Activated T-cell treated with anti-CD3 and anti-CD28 coated beads, Interleukin-2, amount 50 U/mL, for 4 hours (primary cell): ENCODE measurements at places on chromosomes 3 and 15. TPM values are rescaled to one million over a fixed set of nuclear protein-coding genes. Genes with fewer than 3 reads are reported as not detected.

- DNase-seq, result no peak
These were observed 13.3 kb downstream of the VILL start for GRCh38 chr3:38003817-38004414.

DNA sequence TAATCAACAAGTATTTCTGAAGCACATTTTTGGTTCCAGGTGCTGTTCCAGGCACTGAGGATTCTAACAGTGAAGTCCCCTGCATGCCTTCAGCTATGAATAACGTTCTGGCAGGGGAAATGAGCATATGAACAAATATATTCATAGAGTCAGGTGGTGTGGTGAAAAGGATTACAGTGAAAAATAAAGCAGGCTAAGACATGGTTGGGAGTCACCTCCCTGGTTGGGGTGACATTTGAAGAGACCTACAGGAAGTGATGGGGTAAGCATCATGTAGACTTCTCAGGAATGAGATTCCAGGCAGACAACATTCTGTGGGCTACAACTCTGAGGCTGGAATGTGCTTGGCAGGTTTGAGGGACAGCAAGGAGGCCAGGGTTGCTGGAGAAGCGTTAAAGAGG lies 15.0 kb downstream of the FRMD4B start:
- DNase-seq, result no peak

- no peak for DNase-seq
These were observed 38.1 kb upstream of the CHRNB4 start for GRCh38 chr15:78679089-78679511.

- no peak for DNase-seq
These were observed 43.3 kb downstream of the MUC4 start for GRCh38 chr3:195768414-195768813.

- DNase-seq, result no peak
These were observed 95.6 kb downstream of the ECT2 start for GRCh38 chr3:172846103-172846561.

- no peak for DNase-seq
These were observed 114.5 kb upstream of the TNIK start for GRCh38 chr3:171574556-171575240.

DNA sequence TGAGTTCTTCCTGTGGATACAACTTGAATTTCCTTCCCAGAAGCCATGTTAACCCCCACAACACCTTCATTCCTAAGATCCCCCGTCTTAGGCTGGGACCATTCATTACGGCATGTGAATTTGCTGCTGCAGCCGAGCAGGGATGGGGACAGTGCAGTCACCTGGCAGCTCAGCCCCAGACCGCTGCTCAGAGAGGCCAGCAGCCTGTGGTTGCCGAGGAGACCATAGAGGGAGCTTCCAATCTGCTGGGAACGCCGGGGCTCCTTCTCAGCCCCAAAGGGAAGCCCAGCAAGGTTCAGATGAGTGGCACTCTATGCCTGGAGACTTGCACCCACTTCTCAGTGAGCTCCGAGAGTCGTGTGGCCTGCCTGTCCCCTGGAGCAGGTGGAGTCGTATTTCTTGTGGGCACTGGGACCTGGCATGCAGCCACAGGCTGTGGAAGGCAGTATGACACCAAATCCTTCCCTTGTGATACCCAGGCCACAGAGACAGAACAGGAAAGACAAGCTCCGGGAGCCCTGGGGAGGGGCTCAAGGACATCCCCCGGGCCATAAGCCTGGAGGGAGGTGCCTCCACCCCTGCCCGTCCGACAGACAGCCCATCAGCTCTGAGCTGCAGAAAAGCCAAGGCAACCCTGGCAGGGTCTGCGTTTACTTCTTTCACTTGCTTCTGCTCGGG lies 167.3 kb downstream of the FAM43A start:
- DNase-seq, result no peak

DNA sequence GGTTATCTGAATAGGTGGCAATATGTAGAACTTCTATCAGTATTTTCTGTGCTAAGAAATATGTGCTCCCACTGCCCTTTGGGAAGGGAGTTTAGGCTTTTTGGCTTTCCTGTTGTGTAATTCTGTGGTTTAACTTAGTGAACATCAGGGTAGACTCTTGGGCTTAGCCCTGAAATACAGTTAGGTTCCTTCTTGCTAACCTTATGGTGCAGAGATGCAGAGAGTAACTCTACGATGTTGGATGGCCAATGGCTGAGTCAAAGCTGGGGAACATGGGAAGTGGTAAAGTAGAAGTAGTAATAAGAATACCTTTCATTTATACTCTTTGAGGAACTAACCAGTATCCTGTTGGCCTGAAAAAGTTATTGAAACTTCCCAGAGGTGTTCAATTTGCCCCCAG lies 80.8 kb upstream of the IL12A start:
- DNase-seq, result no peak

- no peak for DNase-seq
These were observed 79.8 kb upstream of the IGF1R start for GRCh38 chr15:98568382-98569017.

DNA sequence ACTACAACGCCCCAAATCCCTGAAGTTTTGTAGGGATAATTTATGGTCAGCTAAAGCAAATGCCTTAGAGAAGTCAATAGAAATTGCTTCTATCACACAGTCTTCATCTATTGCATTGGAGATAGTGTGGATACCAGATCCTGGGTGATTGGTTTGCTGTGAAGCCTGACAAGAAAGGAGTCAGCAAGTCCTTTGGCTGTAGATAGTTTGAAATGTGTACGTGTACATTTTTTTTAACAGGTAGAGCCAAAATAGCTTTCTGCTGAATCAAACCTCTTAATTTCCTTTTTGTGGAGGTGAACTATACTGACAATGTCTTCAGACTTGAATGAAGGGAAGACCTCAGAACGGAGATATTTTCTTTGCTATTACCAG lies 312.3 kb downstream of the ZBBX start:
- DNase-seq, result no peak

DNA sequence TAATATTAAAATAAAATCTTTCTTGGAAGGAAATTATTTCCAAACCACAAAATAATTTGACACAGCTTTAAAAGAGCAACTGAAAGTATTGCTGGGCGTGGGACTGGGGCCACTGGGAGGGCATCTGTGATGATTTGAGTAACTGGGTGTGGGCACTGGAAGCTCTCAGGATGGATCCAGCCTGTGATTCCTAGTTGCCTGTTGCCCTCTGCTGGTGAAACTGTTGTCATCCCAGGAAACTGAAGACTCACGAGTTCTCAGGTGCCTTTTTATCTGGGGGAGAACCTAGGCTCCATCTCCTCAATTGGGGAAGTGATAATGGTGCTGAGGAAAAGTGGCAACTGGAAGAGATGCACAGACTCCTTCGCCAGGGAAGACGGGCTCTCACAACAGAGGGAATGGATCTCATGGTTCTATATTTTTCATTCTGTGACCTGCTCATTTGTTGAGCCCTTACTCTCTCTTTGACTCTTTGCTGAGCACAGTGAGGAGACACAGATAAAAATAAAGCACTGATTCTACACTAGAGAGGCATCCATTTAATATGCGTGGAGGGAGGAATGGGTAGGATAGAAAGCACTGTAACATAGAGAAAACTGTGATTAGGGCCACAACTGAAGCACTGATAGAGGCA lies 61.6 kb downstream of the TPRG1 start:
- no peak for DNase-seq

GRCh38 chr3:148790851-148791735 lies 36.5 kb upstream of the CPB1 start:
- DNase-seq, result no peak

SCN11A gene
- total RNA-seq, result not detected

SCAANT1 gene
- not detected for total RNA-seq

CKMT1A gene
- total RNA-seq, result not detected

TRPM1 gene
- total RNA-seq, result not detected

PAQR5 gene
- not detected for total RNA-seq

CIDEC gene
- total RNA-seq, result not detected
